ENCODE measurements at places on chromosomes 16 and 17.

GRCh38 chr17:83083368-83084201 lies 4.2 kb downstream of the METRNL start:
- DNase-seq = no peak

- no peak for DNase-seq
These were observed 10.0 kb downstream of the CACNA1H start for GRCh38 chr16:1162701-1163566.

- DNase-seq = no peak
These were observed 25.5 kb downstream of the ACSF3 start for GRCh38 chr16:89119166-89119621.

- DNase-seq = no peak
These were observed 368.8 kb upstream of the CDH8 start for GRCh38 chr16:62404842-62405611.

- DNase-seq = no peak
These were observed 72.1 kb downstream of the BCAS3 start for GRCh38 chr17:60749708-60750107.

Measured in germinal center (tissue), 1 donor.